Fibroblast of skin of right biceps (primary cell): ENCODE measurements at places on chromosomes 3 and 15.
A peak's percentile ranks its signal among the peaks of the same experiment; 100 is the strongest.

DNA sequence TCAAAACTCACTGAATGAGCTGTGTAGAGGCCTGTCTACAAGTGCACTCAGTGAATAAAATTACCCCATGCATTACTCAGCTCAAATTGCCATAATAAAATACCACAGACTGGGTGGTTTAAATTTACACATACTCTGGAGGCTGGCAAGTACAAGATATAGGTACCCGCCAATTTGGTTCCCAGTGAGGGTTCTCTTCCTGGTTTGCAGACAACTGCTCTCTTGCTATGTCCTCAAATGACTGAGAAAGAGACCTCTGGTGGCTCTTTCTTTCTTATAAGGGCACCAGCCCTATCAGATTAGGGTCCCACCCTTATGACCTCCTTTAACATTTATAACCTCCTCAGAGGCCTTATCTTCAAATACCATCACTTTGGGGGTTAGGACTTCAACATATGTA, 237.0 kb downstream of the CPNE4 start:
- no peak for DNase-seq

- no peak for DNase-seq
Measured at GRCh38 chr15:85443046-85443445, 62.6 kb downstream of the AKAP13 start.

DNA sequence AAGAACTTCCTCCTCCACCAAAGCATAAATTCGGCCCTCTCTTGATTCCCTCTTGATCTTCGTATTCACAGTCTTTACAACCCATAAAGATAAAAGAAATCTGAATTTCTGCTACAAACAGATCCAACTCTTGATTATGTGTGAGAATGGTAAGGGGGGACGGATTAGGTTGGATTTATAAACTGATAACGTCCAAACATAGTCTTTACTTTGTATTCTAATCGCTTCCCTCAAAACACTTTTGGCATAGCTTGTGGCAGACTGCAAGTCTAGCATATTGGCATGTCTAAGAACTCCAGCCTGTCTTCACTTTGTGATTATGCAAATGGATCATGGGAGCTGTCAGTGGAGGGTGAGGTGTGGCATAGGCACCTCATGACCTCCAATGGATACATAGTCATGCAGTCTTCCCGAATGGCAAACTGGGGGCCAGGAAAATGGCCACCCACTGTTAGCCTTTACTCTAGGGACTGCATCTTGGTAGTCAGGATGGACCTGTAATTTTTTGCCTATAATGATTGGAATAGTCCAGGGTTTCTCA, 24.3 kb upstream of the GPR171 start:
- DNase-seq = no peak

DNA sequence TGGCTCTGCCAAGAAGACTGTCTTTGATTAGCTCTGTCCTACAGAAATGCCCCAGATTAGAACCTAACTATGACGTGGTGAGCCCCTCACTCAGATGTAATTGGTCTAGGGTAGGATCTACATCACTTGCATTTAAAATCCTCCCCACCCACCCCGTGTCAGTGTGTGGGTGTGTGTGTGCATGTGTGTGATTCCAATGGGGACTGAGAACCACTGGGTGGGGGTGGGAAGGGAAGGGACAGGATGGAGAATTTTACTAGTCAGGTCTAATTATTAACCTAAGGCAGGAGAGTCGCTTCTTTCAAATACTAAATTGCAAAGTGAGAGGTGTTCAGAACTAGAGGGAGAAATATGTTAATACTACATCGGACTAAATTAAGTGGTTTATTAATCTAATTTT, 91.7 kb downstream of the TBL1XR1 start:
- DNase-seq = no peak

GRCh38 chr3:31210068-31210645, 315.7 kb upstream of the GADL1 start:
- no peak for DNase-seq

GRCh38 chr15:48800811-48801455, 9.9 kb downstream of the CEP152 start:
- peak; percentile 38 for DNase-seq

GRCh38 chr15:90249203-90249863, at the start of gene TTLL13:
TTLL13 (plus strand) TSS chr15:90249556; CDS start chr15:90250631, 1,075 bp downstream.
- DNase-seq = peak; percentile 86

DNA sequence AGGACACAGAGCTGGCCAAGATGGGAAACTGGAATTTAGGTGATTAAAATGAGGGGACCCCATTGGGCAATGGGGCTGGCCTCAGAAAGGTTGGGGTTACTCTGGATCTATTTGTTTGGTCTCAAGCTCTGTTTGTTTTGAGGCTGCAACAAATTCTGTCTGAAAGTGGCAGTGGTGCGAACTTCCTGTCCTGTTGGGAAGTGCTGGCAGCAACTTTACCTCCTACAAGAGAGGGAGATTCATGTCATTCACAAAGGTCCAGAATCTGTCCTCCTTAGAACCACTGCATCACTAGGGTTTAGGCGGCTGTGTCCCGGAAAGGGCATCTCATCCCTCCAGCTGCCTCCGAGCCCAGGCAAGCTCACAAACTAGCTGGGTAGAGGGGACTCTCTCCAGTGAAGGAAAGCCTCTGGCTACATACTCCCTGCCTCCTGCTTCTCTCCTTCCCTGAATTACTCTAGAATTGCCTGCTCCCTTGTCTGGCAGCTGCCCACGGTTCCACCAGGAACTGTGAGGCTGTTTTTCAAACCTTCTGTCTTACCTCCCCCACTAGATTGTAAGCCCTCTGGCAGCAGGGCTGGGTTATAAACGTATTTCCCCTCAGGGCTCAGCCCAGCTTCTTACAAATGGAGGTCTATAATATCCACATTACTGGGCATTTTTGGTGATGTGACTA, 23.6 kb downstream of the MEGF11 start:
- DNase-seq = no peak

DNA sequence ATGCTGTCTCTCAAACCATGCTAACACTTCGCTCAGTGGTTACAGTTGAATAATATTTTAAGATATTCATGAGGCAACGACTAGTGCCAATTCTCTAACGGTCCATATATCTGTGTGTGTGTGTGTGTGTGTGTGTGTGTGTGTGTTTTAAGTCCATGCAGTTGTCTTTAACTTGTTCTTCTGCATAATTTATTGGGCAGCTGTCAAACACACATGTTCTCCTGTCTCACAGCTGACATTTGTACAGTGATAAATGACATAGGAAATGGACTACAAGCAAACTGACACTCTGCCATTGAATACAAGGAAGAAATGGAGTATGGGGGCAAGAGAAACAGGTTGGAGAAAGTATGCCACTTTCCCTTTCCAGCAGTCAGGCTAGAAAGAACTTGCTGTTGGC, 172.0 kb downstream of the PDZRN3 start:
- no peak for DNase-seq

DNA sequence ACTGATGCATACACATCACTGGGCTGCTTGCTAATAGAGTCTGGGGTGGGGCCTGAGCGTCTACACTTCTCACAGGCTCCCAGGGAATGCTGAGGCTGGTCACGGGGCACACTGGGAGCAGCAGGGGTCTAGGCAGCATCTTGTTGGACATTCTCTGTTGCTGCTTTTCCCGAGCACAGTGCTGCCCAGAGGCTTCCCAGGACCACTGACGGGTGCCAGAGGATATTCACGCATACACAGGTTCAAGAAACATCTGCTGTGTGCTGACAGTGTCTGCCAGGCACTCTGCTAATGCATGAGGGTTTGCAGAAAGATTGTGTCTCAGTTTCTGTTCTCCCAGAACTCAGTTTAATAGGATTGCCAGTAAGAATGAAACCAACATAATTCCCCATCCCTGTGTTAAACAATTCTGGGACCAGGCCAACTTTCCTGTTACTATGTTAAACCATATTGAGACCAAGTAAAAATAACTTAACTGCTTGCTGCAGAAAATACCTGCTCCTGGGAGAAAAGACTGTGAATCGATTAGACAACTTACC, 23.9 kb upstream of the BCL2L10 start:
- no peak for DNase-seq

DNA sequence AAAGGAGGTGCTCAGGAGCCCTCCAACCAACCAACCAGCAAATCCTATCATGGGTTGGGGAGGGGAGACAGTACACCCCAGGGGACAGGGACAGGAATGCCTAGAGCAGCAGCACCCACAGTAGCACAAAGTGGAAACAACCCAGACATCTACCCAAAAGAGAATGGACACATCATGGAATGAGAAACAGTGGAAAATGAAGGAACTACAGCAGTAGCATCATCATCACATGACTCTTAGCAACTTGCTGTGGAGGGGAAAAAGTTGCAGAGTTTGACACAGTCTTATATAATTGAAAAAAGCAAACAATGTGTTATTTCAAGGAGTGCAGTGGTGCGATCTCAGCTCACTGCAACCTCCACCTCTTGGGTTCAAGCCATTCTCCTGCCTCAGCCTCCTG, 11.0 kb downstream of the C3orf22 start:
- DNase-seq = no peak

DNA sequence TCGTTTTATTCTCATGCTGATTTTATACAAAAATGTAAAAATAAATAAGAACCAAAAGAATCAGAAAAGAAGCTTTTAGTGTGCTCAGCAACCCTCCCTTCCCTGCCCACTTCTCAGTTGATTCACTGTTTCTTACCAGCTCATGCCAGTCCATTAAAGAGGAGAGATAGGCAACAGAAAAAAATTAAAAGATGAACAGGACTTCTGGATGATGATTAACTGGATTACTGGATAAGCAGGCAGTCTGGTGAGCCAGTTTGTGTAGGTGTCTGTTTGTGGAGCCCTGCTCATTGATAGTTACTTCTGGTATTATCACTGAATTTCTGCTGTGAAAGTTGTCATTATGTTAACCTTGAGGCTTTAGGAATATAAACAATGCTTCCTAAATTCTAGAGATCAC, 15.1 kb upstream of the GPR171 start:
- no peak for DNase-seq

- no peak for DNase-seq
Measured at GRCh38 chr15:51801391-51801835, 28.0 kb upstream of the TMOD3 start.

DNA sequence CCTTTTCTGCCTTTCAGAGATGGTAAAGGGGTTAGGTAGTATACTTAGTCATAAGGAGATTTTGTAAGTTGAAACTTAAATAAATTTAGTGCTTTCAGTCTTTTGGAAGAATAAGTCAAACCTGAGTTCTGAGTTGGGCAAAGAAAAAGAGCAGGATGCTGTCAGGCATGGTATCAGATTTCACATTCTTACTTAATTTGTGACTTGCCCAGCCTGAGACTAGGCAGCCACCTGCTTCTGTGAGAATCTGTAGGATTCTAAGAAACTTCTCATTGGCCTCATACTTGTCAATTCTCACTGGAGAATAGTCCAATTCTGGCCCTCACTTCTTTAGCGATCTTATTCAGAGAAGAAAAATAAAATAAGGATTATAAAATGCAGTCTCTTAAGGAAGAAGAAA, 577.5 kb downstream of the DIPK2A start:
- no peak for DNase-seq

GRCh38 chr3:44058868-44059203, 182.8 kb upstream of the TOPAZ1 start:
- no peak for DNase-seq

- DNase-seq = peak; percentile 12
Measured at GRCh38 chr3:87136066-87136596, 91.0 kb upstream of the CHMP2B start.

DNA sequence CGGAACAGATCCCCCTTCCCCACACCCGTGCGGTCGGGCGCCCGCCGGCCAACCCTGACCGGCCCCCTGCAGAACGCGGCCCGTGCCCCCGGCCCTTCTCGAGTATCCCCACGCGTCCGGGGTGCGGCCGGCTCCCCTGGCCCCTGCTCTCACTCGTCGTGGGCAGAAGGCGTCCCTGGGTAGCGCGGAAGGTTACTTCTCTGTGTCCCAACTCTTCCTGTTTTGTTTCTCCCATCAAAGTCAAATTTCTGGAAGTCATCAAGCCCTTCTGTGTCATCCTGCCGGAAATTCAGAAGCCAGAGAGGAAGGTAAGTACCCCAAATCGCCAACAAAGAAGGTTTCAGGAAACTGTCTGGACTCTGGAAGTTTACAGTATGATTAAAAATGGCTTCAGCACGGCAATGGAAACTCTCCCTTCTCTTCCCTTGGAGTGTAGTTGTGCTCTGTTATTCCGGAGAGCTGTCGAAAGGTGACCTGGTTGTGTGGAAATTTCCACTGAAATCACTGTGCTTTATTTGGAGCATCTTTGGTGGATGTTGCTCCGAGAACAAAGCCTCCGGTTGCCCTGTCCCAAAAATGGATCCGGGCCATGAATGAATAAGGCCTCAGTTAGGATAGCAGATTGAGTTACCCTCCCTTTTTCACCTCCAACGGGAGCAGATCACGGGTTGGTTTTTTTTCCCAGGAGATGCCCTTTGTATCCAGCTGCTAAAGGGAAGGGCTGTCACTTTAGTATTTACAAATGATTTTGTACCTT, 536 bp downstream of the SEC61A1 start:
- no peak for DNase-seq

GRCh38 chr3:19886404-19886803, 47.6 kb downstream of the EFHB start:
- no peak for DNase-seq

- DNase-seq = no peak
Measured at GRCh38 chr3:61933798-61934504, 372.6 kb downstream of the PTPRG start.

DNA sequence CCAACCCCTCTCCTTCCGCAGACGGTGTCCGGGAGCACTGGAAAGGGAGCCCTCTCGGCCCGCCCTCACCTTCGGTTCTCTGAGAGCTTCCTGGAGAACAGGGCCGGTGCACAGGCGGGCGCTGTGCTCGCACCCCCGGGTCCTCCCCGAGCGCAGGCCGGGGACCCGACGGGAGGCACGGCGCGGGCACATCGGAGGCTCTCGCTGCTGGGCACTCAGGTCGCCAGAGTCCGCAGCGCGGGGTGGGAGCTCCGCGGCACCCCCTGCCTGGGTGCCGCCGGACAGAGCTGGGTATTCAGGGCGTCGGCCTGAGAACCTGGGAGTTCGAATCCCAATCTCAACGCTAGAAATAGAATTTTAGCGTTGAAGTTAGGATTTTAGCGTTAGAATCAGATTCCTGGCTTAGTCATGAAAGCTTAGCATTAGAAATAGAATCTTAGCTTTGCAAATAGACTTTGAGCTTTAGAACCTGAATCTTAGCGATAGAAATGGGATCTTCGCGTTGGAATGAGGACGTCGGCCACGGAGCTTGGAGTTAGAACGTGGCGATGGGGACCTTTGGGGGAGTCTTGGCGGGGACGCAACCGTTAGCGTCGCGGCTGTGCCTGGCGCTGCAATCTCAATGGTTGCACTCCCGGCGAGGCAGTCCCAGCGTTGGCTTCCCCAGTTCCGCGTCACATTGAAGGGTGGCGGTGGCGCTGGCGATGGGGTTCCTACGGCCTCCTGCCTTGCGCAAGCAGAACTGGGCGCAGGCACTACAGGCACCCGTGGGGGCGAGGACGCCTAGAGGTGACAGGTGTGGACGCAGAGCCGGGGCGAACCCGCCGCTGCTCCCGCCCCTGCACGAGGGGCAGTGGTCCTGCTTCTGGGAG, 549 bp downstream of the TRH start:
- no peak for DNase-seq

DNA sequence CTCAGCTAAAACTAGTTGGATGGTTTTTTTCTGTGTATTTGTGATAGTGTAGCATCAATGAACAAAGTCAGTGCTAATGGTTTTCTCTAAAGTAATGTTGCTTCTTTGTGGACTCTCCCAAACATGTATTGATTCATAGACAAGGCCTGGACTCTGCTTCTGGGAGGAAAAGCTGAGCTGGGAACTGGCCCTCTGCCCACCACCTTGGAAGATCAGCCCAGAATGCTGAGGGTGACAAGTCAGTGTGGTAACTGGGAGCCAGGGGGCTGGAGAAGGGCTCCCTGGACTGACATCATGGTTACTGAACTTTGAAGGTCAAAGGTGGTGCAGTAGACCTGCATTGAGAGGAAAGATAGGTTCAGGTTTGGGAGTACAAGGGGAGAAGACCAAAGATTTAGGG, 3.0 kb downstream of the ARHGAP31 start:
- peak; percentile 80 for DNase-seq
